ENCODE measurements at places on chromosomes 5 and 9.

DNA sequence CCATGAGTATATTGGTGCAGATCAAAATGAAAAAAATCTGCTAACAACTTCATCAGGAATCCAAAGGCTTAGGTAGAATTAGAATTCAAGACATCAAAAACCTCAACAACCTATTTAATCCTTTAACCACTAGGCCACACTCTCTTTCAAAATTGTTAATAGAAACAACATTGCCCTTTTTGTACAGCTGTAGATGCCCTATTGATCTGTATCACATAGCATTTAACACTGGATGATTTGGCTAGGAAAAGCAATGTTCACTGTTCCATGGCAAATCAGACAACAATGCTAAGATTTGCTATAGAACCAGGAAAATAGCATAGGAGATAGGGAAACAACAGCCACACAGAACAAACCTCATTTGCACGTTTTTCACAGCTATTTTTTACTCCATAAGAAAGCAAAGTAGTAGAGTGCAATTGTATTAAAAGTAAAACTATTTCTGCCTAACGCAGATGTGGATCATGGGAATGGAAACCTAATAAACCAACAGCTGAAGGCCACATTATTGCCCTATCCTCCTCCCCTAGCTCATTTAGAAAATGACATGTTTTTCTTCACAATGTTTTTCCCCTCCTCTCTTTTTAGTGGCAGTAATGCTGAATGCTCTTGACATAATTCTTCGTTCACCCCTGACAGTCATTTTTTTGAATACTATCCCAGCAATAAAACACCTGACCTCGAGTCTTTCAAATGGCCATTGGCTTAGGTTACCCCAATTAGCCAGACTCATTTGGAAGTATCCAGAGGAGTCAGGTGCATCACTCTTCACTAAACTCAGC, 373.0 kb upstream of the CCNH start:
- DNase-seq: no peak

DNA sequence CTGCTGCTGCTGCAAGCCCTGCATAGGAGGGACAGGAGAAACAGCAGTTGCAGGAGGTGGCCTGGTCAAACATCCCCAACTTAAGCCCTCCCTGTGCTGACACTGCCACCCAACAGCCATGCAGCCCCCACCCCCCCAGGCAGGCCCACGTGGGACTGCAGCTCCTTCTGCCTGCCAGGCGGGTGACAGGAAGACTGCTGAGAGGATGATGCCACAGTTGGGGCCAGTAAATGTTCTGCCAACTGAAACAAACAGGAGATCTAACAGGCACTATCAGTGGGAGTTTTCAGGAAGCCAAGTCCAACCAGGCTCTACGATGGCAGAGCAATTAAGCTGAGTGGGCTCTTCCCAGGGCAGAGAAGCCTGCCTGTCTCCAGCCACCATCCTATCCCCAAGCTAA, 31.1 kb downstream of the DIRAS2 start:
- DNase-seq: no peak

- no peak for DNase-seq
Measured at GRCh38 chr5:126538579-126538978, 56.4 kb downstream of the ALDH7A1 start.

DNA sequence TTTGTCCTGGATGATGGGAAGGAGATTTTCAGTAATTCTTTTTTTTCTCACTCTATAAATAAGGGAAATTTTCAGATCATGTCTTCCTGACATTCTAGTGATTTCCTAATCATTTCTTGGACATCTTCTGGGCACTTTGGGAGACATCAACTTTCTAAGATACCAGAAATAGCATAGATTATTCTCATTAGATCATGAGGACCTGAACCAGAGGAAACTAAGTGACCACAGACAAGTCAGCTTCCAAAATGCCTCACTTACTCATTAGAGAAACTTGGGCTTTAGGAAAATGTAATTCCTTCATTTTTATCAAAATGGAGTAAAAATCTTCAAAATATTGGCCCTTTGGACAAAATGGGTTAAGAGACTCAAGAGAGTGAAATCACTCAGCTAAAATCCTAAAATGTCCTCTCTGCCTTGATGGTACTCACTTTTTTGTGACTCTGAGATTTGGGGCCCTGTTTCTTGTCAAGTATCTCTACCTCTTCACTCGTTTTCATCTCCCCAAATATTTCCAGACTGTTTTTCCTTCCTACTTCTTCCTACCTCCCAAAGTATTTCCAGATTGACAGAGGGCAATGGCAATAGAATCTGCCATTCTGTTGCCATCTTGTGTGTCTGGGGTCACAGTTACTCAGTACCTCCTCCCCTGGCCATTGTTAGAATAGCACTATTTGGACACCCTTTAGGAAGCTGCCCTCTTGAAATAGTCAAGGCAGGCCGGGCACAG, 194.5 kb downstream of the NR3C1 start:
- DNase-seq: no peak

DNA sequence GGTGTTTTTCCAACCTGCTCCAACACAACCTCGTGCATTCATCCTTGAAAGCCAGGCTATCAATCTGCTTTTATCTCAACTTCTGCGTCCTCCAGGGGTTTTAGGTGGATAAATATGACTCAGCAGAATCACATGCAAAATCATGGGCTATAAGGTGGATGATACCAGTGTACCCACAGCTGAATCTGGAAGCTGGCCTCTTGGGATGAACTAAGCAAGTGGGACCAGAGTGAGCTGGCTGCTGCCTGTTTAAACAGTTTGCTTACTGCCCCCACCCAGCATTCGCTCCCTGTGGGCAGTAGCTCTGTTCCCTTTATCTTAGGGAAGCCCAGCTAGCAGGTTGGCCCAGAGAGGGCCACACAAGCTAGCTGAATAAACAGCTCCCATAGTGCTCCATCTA, 194.0 kb downstream of the CRB2 start:
- DNase-seq: no peak

DNA sequence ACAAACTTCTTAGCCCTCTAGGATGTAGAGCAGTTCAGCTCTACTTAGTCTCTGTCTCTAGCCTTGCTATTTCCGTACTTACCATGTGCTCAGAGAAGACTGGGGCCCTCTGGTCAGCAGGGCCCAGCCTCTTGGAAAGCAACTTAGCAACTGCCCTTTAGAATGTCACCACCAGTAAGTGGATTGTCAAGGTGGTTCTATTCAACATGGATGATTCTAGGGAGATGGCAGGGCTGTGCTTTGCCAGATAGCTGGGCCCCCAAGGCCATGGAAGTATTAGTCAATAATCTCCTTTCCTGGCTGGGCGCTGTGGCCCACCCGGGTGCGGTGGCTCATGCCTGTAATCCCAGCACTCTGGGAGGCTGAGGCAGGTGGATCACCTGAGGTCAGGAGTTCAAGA, 177.6 kb upstream of the MVB12B start:
- no peak for DNase-seq

GRCh38 chr5:90866333-90866732, 307.7 kb downstream of the ADGRV1 start:
- no peak for DNase-seq

- DNase-seq: no peak
Measured at GRCh38 chr9:108579757-108580439, 275.9 kb downstream of the ACTL7B start.

GRCh38 chr9:99515895-99516656, 294.0 kb downstream of the SEC61B start:
- DNase-seq: no peak

DNA sequence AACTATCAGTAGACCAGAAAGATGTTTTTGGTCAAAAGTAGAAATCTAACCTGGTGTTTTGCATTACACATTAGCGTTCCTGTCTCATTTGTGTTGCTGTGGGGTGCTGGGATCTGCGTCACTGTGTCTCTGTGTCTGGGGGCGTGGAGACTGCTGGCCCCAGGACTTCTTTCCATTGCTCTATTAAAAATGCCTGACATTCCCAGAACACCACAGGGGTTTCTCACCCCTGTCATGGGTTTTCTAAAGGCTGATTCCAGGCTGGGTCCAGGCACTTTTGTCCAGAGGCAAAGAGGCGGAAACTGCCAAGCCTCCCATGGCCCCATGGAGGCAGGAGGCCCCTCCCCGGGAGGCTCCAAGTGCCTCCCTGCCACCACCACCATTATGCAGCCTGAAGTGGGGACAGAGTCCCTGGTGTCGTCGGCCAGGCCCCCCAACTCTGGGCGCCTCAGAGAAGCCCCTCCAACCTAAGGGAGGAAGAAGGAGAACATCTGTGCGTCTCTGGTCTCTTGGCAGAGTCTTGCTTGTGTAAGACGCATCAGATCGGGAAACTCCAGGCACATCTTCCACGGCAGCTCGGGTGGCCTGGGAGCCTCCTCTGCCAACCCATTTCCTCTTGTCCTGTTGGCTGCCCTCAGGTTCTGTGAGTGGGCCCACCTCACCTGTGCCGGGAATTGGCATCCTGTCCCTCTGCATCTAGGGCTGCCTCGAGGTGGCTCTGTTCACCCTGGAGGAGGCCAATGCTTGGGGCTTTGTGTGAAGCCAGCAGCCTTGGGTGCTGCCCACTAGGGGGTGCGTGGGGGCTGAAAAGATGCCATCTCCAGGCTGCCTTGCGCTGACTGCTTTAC, 13.8 kb upstream of the PLEKHG4B start:
- DNase-seq: no peak

- no peak for DNase-seq
Measured at GRCh38 chr5:88877826-88878225, 5.2 kb downstream of the MEF2C start.

DNA sequence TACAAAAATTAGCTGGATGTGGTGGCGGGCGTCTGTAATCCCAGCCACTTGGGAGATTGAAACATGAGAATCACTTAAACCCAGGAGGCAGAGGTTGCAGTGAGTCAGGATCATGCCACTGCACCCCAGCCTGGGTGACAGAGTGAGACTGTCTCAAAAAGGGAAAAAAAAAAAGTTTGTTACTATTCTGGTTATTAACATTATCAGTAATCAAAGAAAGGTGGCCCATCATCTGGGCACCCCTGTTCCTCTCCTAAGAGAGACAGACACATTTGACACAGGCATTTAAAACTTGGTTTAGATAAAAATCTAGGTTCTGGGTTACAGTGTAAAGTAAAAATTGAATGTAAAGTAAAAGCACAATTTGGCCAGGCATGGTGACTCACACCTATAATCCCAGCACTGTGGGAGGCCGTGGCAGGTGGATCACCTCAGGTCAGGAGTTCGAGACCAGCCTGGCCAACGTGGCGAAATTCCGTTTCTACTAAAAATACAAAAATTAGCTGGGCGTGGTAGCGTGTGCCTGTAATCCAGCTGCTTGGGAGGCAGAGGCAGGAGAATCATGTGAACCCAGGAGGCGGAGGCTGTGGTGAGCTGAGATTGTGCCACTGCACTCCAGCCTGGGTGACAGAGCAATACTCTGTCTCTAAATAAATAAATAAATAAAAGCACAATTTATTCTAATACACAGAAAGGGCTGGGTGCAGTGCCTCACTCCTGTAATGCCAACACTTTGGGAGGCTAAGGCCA, 16.7 kb upstream of the PHYHD1 start:
- DNase-seq: no peak

DNA sequence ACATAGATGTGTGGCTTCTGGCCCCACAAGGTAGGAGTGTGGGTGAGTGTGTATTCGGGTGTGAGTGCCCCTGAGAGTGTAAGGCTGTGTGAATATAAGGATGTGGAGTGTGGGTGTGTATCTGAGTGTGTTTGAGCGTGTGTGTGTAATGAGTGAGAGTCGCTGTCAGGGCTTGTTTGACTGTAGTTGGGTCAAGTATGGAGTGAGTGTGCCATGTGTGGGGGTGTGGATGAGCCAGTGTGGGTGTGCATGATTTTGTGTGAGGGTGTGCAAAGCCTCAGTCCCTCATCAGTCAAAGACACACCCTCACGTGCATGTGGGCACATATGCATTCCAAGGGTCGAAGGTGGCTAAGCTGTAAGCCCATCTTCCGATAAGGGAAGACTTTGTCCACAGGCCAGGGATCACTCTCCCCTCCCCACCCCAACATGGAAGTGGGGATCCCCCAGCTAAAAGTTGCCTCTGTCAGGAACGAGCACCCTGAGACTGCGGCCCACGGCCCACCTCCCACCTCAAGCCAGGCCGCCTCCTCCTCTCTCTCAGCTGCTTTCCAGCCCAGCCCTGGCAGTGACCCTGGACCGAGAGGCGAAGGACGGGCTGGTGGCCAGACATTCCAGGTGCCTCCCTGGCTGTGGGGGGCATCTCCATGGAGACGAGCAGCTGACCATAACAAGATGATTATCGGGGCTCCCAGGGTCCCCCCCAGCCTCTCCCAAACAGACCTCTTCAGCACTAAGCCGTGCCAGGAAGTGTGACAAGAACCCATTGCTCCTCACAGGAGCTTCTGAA, 12.9 kb downstream of the AQP3 start:
- DNase-seq: no peak

DNA sequence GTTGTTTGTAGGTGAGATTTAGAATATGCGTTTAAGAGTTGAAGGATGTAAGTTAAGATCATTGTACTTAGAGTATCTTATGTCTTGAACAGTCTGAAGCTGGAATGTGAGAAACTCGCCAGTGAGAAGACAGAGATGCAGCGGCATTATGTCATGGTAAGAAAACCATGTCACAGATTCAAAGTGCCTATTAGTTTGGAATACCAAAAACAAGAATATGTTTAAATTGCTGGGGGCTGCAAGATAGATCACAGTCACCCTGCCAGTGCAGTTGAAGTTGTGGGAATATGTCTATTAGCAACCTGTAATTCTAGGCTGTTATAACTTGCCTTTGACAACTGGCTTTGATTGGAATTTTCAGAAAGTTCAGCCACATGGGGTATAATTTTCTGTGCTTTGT, 3.0 kb downstream of the TLE4 start:
- no peak for DNase-seq

DNA sequence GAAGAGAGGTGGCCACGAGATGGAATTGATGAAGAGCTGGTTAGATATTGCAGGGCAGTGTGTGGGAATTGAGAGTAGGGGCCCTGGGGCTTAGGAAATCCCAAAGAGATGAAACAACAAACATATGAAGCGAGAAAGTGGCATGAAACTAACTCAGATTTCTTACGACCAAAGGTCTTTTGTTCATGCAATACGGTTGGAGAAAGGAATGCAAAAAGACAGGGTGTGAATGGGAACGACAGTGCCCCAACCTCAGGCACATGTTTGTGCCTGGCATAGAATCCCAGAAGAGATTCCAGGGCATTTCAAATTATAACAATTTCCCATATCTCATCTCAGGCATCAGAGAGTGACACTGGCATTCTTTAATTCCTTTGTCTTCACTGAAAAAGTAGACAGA, 199.2 kb downstream of the ACTL7B start:
- DNase-seq: no peak

DNA sequence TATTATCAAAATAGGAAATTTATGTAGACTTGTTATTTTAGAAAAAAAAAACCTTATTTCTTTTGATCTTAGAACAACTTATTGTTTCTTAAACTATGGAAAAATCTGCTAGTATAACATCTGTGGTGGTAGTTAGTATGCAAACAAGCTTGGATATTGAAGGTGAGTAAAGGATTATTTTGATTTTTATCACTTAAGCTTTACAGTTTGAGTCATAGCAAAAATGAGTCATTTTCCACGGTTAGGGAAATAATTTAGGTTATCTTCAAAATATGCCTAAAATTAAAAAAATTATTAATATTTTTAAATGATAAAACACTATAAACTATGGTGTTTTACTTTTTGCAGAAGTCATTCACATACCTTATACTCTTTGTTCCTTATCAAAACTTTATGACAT, 107.2 kb upstream of the DHFR start:
- no peak for DNase-seq

Data from cortex of kidney (tissue), 1 donor.